Activated B cell treated with CpG ODN at 0.5 μM for 24 hours (primary cell): ENCODE measurements at places on chromosomes 7 and 10.

GRCh38 chr7:74006032-74006431 lies 21.9 kb upstream of the ELN start:
- DNase-seq = no peak

DNA sequence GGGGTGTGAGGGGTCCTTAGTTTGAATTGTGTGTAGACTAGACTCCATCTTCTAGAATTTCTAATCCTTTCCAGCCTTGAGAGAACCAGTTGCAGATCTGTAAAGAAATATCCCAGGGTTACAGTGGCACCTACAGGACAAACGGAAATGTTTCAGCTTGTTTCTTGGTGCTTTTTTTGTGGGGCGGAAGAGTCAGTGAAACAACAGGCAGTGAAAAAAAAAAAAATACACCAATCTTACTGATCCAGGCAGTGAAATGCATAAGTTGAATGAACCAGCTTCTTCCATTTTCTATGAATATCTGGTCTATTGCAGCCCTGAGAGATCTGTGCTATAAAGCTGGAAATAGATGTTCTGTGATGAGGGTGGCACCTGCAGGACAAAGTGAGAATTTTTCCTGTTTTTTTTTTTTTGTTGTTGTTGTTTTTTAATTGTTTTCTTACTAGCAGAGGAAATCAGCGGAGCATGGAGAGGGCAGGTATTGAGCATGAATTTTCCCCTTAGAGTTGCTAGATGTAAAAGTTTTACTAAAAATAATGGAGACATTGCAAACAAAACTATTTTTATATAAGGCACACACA lies 81.9 kb upstream of the DYNC1I1 start:
- DNase-seq = no peak

DNA sequence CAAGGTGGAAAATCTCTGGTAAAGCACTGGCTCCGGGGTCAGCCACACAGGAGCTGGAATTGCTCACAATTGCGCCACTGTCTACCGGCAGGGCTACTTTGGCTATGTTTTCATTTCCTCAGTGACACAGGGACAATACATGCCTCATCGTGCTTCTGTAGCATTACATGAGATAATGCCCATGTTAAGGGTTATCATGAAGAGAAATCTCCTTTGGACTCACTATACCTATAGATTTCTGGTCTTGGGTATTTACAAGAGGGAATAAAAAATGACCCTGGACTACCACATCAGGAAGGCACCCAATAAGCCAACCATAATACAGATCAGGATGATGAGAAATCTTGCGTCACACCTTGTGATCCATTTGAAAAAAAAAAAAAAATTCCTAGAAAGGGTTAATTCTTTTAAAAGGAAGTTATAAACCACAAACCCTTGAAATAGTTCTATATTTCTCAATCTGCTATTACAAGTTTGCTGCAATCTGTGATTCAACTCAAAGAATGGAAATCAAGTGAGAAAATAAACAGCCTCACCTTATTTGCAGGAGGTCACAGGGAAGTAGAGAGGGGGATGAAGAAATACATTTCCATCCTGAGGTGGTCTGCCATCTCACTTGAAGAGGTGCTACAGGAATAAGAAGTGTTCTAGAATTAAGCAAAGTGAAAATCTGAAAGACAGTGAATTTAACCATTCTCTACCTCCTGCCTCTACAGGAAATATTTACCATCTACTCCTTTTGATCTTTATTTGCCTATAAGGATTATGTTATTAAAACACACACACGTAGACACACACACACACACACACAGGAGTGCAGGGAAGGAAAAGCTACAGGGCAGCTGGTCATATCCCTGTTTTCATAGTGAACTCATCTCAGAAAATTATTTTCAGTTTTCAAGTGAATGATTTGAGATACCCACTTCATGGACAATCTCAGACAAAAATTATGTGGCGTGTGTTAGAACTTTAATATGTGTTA lies 231.3 kb upstream of the CELF2 start:
- DNase-seq = no peak

DNA sequence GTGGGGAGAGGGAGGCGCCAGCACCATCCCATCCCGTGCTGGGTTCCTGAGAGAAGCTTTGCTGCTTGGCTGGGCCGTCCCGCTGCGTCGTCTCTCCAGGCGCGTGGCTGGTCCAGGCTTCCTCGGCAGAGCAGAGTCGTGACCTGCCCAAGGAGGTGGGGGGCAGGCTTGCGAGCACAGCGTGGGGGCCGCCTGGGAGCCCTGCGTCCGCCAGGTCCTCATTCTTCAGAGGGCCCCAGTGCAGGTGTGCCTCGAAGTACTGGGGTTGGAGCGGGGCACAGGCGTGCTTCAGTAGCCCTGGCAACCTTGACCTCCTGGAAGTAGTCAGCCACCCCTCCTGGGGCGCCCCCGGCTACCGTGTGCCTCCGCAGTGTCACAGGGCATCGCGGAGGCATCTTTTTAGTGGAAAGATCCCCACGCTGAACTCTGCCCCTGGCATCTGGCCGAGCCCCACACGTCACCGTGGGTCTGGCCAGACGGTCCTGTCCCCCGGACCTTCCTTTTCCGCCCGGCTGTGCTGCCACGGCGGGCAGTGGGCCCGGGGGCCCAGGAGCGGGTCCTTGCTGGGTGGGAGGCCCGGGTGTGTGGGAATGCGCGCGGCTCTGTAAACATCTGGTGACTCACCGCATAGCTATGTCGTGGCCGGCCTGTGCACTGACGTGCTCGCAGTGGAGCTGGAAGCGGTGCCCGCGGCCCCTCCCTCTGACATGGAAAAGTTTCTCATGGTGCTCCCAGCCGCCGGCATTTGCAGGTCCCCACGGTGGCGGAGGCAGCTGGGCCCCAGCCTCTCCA lies 6.4 kb downstream of the MAFK start:
- no peak for DNase-seq

DNA sequence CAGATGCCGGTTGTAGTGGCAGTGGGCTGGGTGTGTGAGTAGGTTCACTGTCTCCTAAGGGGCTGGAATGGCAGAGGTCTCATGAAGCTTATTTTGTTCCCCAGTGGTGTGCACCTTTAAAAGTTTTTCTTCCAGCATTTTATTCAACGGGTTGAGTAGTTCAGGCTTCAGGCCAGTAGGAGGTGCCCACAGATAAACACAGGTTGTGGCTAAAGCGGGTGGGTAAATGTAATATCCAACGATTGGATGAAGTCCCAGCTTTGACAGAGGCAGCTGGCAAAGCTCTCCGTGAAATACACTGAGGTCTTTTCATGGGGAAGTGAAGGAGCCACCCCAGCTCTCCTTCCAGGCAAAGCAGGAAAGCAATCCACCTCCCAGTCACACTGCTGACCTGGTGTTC lies 339.8 kb upstream of the LRRTM3 start:
- DNase-seq = no peak
